Natural killer cell treated with Interleukin-12 subunit alpha and Interleukin-12 subunit beta and Interleukin-15 and Interleukin-18, amount 100 ng/mL, for 72 hours (primary cell): ENCODE measurements at places on chromosomes 7 and 10. TPM values are rescaled to one million over a fixed set of nuclear protein-coding genes. Genes with fewer than 3 reads are reported as not detected.

Gene CRHR2
- total RNA-seq: not detected

- no peak for DNase-seq
These were observed 61.9 kb downstream of the MYL10 start for GRCh38 chr7:101567230-101567629.

GRCh38 chr10:92751534-92751811 lies 61.7 kb downstream of the HHEX start:
- no peak for DNase-seq

- DNase-seq: no peak
These were observed 382.4 kb downstream of the BBS9 start for GRCh38 chr7:33511778-33512177.

DNA sequence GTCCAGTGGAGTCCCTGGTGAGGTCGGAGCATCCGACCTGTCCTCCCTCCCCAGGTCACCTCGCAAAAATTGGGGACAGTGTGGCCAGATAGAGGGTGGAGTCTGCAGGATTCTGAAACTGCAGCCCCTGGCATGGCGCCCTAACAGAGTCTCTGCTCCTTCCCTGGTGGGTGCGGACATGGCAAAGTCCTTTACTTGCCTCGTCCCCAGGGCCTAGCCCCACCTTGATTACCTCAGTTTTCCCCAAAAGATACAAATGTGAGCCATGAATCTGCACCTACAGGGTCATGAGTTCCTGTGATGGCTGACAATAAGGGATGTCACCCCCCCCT lies 47.7 kb downstream of the NPVF start:
- DNase-seq: no peak

DNA sequence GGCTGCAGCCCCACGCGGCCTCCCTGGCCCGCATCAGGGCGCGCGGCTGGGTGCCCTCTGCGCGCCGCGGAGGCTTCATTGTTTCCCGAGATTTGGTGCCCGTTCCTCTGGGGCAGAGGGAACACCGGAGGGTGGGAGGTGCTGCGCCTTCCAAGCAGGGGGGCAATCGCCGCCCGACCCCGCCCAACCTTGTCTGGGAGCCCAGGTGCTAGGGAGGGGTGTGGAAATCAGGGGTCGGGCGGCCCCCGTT lies 1.0 kb upstream of the NRP1 start:
- DNase-seq: no peak

DNA sequence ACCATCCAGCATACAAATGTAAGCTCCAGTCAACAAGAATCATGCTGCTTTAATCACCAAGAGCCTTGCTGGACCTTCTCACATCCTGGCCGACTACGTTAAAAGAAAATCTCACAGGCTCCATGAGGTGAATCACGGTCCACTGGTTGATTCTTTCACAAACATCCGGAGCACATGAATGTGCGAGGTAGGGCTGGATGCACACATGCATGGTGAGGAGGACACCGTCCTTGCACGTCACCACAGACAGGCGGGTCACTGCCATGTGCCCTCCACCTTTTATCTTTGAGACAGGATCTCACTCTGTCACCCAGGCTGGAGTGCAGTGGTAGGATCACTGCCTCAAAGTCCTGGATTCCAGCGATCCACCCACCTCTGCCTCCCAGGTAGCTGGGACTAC lies 265.1 kb downstream of the PARD3 start:
- DNase-seq: no peak
